ENCODE measurements at places on chromosomes 16 and 17. TPM values are rescaled to one million over a fixed set of nuclear protein-coding genes. Genes with fewer than 3 reads are reported as not detected.

ABCC3 gene
- total RNA-seq = 122 TPM

FN3KRP gene
- 61.8 TPM for total RNA-seq

HSPB9 gene
- total RNA-seq = not detected

RAD51C gene
- 62.4 TPM for total RNA-seq

MYH2 gene
- not detected for total RNA-seq

DDX28 gene
- total RNA-seq = 19.1 TPM

PRAC1 gene
- not detected for total RNA-seq

HSF5 gene
- total RNA-seq = not detected

MYOCD gene
- total RNA-seq = 0.96 TPM

LITAFD gene
- total RNA-seq = not detected

PDE6G gene
- total RNA-seq = 2.5 TPM

QPRT gene
- total RNA-seq = 1.1 TPM

MPP3 gene
- 18.7 TPM for total RNA-seq

TOP2A gene
- 217 TPM for total RNA-seq

HOXB1 gene
- not detected for total RNA-seq

MMP15 gene
- 19.8 TPM for total RNA-seq

OTOP2 gene
- total RNA-seq = 0.06 TPM

KRT25 gene
- not detected for total RNA-seq

LRRC37A gene
- 0.75 TPM for total RNA-seq

TBC1D16 gene
- total RNA-seq = 10.2 TPM

USH1G gene
- total RNA-seq = not detected

SALL1 gene
- 0.07 TPM for total RNA-seq

SLFN13 gene
- 4.2 TPM for total RNA-seq

GPRC5B gene
- 28.2 TPM for total RNA-seq

BCL6B gene
- total RNA-seq = not detected

SPNS2 gene
- total RNA-seq = 10.7 TPM
